ENCODE measurements at places on chromosomes 7 and 10.

DNA sequence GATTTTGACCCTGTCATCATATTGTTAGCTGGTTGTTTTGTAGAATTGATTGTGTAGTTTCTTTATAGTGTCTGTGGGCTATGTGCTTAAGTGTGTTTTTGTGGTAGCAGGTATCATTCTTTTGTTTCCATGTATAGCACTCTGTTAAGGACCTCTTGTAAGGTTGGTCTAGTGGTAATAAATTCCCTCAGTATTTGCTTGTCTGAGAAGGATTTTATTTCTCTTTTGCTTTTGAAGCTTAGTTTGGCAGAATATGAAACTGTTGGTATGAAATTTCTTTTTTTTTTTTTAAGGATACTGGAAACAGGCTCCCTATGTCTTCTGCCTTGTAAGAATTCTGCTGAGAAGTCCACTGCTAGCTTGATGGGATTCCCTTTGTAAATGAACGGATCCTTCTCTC, 1073.4 kb downstream of the LRMDA start:
- no peak for DNase-seq

DNA sequence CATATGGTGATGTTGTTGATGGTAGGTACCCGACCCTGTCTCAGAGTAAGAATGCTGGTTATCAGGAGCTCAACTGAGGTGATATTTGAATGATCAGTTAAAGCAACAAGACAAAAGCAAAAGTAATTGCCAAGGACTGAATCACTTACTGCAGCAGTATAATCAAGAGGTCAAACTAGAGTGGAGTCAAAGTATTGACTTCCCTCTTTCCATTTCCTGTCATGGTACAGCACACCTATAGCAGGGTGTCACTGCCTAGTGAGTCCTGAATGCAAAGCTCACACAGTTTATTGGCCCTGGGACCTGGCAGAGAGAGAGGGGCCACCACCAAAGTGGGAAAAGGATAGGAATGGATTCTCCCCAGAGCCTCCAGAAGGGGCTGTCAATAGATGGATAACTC, 886.1 kb upstream of the SORCS1 start:
- DNase-seq = no peak

GRCh38 chr7:149735181-149735602, 38.2 kb downstream of the ZNF467 start:
- no peak for DNase-seq

- DNase-seq = no peak
Observed at GRCh38 chr10:90887555-90887954, 15.8 kb downstream of the RPP30 start.

- peak; percentile 17 for DNase-seq
Observed at GRCh38 chr10:84329196-84329611, 815 bp downstream of the CCSER2 start.

- no peak for DNase-seq
Observed at GRCh38 chr10:24901686-24902399, 50.6 kb downstream of the PRTFDC1 start.

- peak; percentile 63 for DNase-seq
Observed at GRCh38 chr7:69564454-69565417, 33.5 kb upstream of the AUTS2 start.

DNA sequence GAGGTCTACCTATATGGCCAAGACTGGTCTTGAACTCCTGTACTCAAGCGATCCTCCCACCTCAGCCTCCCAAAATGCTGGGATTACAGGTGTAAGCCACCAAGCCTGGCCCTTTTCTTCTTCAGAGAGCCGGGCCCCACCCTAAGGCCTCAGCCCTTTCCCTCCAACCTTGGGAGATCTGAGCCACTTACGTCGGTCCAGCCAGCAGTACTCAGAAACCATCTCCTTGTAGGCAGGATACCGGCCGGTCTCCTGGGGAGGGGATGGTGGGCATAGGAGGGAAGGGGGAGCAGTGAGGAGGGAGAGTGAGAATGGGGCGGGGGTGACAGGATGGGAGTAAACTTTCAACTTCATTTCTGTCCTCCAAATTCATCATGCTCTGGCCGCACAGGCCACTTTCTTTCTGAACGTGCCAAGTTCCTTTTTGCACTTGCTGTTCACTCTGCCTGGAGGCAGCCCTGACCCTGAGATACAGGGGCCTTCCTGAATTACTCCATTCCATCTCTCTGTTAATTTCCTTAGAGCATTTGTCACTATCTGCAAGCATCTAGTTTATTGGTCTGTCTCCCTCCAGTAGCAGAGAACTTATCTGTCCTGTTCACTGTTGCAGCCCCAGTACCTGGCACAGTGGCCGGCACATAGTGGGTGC, 10.4 kb downstream of the PDZD7 start:
- no peak for DNase-seq

- DNase-seq = no peak
Observed at GRCh38 chr7:40612298-40612697, 477.5 kb downstream of the SUGCT start.

- no peak for DNase-seq
Observed at GRCh38 chr7:53062796-53063195, 27.4 kb downstream of the POM121L12 start.

DNA sequence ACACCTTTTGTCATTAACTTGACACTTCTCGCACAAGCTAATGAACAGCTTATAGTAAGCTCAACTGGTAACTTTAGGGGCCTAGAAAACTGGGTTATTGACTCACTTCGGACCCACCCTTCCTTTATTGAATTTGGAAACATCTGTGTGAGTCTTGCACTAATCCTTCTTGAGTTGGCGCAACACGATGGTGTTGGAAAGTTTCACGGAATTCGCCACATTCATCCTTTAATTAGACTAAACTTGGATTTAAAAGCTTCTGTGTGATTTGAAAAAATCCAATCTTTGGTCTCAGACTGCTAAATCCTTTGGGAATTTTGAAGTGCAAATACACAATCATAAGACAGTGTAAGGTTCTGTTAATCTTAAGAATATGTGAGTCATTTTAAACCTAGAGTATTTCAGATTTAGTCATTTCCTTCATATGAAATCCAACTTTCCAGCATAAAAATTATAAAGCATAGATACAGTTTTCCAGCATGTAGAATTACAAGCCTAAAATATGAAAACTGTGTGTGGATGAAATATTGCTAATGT, 15.1 kb downstream of the FZD8 start:
- no peak for DNase-seq

GRCh38 chr10:118564652-118565051, 30.8 kb downstream of the PRLHR start:
- DNase-seq = peak; percentile 53

DNA sequence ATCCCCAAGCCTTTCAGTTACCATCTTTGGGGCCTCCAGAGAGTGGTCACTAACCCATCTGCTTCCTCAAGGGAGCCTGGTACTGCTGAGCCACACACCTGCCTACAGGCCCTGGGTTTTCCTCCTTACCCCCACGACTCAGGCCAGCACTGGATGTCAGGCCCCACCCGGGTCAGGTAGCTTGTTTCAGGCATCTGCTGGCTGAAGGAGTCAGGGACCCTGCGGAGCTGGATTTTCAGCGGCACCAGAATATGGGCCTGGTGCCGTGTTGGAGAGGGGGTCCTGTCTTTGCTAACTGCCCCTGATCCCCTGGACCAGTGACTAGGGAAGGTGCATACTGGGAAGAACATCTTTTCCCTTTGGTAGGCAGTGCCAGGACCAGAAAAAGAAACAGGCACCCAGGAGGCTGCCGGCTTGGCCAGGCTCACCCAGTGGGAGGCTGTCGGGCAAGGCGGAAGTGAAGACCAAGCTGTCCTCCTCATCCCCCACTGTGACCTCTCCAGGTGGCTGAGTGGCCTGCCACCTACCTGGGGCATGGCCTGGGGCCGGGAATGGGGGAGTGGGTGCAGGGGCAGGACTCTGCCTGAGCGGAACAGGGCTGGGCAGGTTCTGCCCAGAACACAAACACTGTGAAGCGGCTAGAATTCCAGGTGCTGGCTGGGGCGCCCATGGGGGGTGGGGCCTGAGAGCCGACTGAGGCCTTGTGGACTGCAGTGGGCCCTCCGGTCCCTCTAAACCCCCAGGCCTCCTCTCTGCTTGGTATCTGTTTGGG, 12.4 kb upstream of the SAMD8 start:
- DNase-seq = no peak

DNA sequence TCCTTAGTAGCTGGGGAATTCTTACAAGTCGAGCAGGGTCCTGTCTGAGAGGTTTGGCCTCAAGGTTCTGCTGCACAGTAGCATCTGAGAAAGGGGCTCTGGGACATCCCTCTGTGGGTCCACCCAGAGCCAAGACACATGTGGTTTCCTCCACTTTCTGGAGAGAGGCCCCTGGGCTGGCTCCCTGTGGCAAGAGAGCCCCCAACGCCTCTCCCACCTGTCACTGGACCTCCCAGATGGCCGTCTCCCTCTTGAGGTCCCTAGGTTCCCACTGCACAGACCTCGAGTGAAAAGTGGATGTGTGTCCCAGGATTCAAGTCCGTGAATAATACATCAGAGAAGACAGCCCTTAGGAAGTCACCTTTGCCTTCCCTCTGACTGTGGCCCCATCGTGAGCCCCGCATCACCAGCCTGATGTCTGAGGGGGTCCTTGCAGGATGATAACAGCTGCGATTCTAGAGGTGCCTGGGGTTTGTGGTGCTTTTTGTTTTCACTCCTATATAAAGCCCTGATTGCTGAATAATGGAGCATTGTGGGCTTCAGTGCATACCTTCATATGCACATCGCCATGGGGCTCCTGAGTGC, 319.0 kb downstream of the GLRX3 start:
- no peak for DNase-seq

- DNase-seq = no peak
Observed at GRCh38 chr10:89639326-89639725, 5.7 kb downstream of the PANK1 start.

GRCh38 chr10:30436191-30436611, 2.2 kb downstream of the MAP3K8 start:
- DNase-seq = no peak

GRCh38 chr7:7220821-7221220, 38.5 kb downstream of the C1GALT1 start:
- DNase-seq = no peak

Data from left kidney (tissue), 8 donors.